ENCODE measurements at places on chromosomes 3 and 15.

DNA sequence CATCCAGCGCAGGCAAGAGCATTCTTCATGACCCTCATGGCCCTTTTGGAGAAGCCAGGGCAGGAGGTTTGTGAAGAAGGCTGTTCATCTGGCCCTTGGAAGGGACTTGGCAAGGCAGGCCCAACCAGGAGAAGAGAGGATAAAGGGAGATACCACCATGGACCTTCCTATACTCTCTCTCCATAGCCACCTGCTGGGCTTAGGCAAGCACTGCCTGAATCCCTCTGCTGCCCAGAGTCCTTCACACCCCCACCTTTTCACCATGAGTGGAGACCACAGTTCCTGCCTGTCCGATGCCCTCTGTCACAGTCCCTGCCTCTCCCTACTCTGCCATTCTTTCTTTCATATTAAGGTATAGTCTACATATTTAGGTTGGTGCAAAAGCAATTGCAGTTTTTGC, 10.6 kb upstream of the SFMBT1 start:
- DNase-seq, result no peak

DNA sequence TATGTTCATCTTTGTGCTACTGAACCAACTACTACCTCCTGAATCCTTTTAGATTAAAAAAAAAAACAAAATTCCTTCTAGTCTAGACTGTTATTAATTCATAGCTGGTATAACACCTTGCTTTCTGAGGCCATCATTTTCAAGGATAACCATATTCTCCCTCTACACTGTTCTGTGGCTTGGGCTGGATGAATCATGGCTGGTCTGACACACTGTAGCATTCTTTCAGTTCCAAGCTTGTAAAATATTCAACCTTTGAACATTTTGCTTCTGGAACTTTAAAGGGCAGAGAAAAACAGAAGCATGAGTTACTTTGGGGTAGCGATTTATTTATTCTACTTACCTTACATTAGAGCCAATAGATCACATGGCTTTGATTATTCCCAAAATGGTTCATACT, 7.6 kb downstream of the HSPBAP1 start:
- DNase-seq, result no peak

GRCh38 chr15:88335074-88335473, 78.5 kb upstream of the NTRK3 start:
- no peak for DNase-seq

- no peak for DNase-seq
Measured at GRCh38 chr3:24661175-24661584, 166.5 kb upstream of the THRB start.

DNA sequence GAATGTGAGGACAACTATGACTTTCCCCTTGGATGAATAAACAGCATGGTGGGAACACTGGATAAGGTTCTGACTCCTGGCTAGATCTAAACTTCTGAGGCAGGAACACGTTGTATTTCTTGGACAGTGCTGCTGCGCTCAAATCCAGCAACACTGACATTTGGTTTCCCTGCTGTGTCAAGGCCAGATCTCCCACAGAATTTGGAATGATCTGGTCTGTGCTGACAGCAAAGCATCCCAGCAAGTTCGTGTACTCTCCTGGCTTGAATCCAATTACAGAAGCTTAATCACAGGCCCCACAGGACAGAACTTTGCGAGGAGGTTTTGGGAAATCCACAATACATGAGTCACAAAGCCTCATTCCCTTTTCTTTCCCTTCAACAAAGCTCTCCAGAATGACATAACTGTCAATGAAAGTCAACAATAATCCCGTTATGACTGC, 92.5 kb downstream of the ADAMTS9 start:
- no peak for DNase-seq

DNA sequence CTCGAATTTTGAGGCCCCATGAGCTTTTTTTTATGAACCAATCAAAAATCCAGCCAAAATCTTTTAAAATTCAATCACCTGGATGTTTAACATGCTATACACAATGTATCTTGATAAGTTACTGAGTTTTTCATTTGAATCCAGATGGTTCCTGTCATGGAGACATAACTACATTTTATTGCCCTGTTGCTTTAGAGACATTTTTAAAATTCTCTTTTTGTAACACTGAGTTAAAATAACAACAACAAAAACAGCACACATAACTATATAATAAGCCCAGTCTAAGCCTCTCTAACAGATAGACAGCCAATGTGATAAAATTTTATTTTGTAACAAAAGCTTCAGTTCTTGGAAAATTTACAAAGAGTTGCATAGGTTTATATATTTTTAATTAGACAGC, 1.8 kb downstream of the PROK2 start:
- no peak for DNase-seq

DNA sequence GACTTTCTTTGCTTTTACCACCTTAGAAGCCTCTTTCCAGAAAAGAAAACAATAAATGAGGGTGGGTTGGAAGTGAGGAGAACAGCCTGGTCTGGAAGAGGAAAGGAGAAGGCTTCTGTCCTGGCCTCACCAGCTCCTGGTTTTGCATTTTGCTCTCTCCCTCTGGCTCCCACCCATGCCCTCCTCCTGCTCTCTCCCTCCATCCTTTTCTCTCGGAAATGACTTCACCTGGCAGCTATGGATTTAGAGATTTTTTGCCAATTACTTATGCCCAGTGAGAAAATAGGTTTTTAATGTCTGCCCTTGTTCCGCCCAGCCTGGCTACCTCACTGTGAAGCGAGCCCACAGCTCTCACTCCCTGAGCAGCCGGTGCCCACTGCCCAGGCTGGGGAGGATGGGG, 77.9 kb upstream of the NTRK3 start:
- no peak for DNase-seq

DNA sequence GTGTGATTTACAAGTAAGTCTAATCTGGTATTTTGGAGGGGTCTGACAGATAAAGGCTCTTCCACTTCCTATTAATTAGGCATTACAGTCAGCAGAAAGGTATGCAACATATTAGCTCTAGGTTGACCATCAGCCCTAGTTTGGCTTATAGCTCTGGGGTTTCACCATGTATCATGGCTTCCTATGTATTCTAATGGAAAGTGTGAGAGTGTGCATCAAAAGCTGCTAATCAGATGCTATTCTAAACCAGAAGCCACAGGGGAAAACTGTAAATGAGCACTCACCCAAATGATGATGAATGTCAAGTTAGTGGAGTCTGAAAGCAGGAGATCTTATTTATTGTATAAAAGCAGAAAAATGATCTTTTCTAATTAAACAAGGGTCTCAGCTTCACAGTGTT, 149.2 kb upstream of the MITF start:
- DNase-seq, result no peak

DNA sequence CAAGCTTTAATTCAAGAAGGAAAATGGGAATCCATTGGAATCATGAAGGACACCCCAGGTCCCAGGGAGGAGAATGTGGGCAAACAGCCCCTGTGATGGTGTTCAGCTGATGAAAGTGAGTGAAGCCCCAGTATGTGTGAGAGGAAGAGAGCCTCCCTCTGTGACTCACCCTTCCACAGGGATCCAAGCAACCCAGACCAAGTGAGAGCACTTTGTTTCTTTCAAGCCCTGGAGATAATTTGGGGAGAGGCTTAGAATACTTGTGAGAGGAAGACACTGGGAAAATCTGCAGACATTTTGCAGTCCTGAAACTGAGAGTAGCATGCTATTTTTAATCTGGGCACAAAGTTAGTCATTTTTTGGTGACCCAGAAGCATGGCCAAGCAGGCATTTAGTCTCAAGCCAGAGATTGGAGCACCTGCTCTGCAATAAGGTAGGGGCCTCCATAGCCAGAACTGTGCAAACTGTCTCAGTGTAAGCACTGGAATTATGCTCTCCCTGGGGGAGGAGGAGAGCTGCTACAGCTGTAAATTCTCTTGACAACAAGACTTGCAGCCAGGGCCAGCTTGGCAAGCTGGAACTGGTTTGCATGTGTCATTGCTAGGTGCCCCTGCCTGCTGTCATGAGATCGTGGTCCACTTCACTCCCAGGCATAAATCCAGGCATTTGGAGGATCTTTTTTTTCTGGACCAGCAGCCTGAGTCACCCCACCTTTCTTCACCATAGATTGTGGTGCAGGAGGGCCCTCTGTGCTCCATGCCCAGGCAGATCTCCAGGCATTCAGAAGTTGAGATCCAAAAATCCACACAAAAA, 537.8 kb upstream of the DPPA4 start:
- no peak for DNase-seq

- DNase-seq, result peak; percentile 17
Measured at GRCh38 chr3:120741837-120742197, 499 bp downstream of the RABL3 start.

DNA sequence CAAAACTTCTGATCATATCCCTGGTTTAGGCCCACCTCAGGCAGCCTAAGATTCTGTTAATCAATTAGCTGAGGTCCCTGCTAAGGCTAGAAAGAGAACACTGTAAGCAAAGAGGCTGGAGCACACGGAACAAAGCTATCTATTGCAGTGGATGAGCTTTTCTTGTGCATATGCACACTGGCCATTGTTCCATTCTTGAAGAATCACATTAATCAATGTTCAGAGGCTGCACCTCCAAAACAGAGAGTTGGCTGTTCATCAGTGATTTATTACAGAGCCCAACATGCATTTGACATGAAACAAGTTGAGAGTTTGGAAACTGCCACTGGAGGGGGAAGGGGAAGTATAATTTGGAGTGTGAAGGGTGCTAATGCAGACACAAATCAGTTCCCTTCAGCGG, 873.0 kb downstream of the ROBO1 start:
- no peak for DNase-seq

- DNase-seq, result peak; percentile 25
Measured at GRCh38 chr3:141379250-141379966, 11.1 kb downstream of the ZBTB38 start.

GRCh38 chr3:10015461-10015904, 10.8 kb upstream of the FANCD2 start:
- DNase-seq, result no peak

- DNase-seq, result no peak
Measured at GRCh38 chr3:14262212-14262611, 83.6 kb downstream of the LSM3 start.

All from central memory CD8-positive, alpha-beta T cell (primary cell).